NCI-H1417 treated with DMSO at 0.1 percent for 48 hours (cell line): ENCODE measurements at places on chromosomes 6 and 20.

DNA sequence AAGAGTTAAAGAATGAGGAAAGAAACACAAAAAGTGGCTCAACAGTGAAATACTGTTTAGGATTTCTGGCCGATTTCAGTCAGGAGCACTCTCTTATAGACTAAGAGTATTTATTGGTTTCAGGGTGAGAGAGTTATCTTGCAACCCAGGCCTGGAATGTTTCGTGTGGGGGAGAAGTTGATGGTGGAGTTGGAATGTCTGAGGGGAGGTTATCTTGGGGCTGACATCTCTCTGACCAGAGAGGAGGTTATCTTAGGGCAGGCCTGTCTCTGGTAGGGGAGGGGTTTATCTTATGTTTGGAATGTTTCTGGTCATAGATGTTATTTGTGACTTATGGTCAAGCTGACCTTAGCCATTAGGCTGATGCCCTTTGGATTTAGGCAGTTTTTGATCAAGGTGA, 80.3 kb downstream of the HTR1B start:
- no peak for DNase-seq

GRCh38 chr6:155313602-155314091, 637 bp downstream of the TFB1M start:
- DNase-seq: no peak

- DNase-seq: no peak
Measured at GRCh38 chr6:31582230-31582643, at the start of gene LTB. Gene LTB, minus strand, starts transcription at chr6:31582424. Its CDS starts 7 bp downstream, at chr6:31582417.

DNA sequence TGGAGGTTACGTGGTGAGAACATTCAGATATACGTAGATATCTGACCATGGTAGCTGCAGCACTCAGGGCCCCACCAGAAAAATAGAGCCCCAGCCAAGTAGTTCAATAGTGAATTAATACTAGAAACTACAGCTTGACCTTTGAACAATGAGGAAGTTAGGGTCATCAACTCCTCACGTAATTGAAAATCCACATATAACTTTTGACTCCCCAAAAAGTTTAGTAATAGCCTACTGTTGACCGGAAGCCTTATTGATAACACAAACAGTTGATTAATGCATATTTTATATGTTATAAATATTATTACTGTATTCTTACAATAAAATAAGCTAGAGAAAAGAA, 117.9 kb downstream of the SNX5 start:
- no peak for DNase-seq

DNA sequence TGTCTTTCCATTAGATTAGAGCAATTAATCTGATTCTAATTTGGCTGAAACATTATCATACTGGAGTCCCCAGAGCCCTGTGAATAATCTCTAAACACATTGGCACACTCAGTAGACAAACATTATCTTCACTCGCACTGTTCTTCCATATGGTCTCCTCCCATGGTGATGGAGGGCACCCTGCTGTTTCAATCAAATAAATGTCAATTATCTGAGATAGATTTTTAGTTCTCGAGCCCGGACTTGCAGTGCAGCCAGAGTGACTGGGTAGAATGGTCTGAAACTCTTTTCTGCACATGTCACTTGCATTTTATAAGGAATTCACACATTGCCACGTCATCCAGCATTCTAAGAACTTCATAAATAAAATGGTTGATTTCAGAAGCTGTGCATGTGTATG, 90.6 kb upstream of the MAP3K7 start:
- DNase-seq: no peak

- no peak for DNase-seq
Measured at GRCh38 chr20:42191140-42191860, 573.1 kb upstream of the CHD6 start.

- no peak for DNase-seq
Measured at GRCh38 chr20:62155428-62156253, 12.1 kb downstream of the SS18L1 start.

DNA sequence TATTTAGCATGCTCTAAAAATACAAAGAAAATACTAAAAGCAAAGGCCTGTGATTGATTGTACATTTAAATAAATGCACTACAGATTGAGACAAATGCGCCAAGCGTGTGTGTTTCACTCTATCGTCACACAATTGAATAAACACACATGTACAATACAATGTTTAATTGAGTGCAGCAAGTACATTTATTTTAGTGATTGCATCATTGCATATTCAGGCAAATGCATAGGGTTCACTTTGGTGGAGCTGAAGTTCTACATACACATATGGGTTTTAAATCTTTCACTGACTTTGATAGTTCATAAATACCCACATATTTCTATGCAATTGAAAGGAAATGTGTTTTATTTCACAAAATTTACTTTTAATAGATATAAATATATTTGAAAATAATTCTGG, 750.6 kb upstream of the MMS22L start:
- no peak for DNase-seq

DNA sequence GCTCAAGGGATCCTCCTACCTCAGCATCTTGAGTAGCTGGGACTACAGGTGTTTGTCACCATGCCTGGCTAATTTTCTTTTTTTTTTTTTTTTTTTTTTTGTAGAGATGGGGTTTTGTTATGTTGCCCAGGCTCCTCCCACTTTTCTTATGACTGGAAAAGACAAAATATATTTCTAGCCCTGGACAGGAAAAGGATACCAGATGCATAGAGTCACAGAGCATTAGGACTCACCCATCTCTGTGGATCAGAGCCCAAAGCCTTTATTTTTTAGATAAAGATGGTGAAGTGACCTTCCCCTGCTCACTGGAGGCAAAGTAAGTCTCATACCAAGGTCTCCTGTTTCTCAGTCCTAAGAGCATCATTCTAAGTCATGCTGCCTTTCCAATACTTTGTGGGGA, 3.4 kb downstream of the TRIM10 start:
- DNase-seq: no peak

GRCh38 chr20:55540013-55540412, 465.3 kb downstream of the CBLN4 start:
- no peak for DNase-seq

GRCh38 chr6:122609881-122610689, at the start of gene PKIB:
Gene PKIB, plus strand, starts transcription at chr6:122610405. Its CDS starts 107,390 bp downstream, at chr6:122717795.
- peak; percentile 64 for DNase-seq

DNA sequence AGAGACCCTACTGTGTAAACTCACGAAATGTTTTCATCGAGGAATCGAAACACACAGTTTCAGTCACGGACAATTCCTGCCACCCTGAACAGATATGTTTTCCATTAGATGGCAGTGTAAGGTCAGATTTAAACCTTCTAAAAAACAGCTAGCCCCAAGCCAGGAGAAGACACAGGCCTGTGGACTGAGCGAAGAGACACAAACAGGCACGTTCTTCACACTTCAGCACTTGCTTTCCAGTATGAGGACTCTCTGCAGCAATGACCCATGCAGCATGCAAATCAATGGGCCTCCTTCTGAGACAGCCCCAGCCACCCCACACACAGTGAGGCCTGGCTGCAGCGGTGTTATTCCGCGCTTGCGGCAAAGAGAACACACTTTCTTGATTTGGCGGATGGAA, 31.9 kb downstream of the HUS1B start:
- no peak for DNase-seq

DNA sequence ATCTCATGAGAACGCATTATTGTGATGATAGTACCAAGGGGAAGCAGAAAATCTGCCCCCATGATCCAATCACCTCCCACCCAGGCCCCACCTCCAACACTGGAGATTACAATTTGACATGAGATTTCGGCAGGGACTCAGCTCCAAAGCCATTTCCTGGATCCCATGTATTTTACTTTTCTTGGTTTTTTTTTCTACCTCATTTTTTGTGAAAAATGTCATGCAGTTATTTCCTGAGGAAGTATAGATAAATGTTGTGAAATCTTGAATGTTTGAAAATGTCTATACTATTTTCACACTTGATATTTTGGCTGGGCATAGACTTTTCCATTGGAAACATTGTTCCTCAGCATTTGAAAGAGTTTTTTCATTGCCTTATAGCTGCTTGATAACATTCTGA, 9.1 kb upstream of the BRPF3 start:
- DNase-seq: no peak

DNA sequence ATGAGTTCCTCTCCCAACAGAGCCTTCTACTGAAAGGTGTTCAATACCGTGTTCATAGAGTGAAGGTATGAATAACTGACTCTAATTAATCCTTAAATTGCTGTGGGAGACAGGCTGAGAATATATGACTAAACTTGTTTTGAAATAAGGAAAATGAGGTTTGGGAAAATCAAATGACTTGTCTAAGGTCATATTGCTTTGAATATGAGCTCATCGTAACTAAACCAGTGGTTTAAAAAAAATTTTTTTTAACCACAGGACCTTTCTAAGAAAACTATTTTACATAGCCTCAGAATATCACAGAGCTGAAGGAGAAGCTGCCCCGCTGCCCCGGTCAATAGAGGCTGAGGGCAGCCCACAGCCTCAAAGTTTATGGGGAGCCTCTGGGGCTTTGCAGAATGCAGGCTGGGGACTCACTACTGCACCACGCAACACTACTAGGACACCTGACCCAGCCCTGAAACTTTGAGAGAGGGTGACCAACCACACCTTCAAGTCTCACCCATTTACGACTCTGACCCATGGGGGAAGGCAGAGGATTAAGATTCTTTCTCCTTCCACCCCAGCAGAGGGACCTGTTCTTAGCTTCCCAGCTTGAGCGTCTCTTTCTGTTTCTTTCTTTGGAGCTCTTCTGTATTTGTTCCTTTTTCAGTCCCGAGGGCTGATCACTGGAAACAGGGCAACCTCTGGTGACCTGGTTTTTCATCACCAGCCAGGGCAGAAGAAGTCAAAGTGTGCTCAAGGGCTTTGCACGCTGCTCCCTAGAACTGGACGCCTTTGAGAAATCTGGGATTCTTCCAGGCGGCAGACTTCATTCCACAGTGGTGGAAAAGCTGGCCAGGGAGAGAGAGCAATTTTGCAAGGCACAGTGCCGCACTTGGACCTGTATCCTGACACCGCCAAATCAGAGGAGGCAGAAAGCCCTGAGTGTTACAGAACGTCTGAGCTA, 220.2 kb downstream of the ATXN1 start:
- no peak for DNase-seq

DNA sequence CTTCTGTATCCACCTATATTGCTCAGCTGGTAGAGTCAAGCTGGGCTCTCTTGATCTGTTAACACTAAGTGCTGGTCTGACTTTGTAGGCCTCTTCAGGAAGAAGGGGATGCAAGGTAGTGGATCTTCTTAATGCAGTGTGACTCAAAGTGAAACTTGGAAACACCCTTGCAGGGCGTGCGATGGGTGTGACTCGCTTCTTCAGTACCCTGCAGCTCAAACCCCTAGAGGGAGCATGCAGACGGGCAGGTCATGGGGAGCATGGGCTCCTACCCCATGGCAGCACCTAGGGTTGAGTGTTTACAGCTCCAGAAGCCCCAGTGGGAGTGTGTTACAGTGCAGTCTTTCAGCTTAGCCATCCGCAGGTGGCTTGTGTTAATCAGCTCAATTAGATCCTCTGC, 757 bp upstream of the SAMD3 start:
- DNase-seq: no peak

DNA sequence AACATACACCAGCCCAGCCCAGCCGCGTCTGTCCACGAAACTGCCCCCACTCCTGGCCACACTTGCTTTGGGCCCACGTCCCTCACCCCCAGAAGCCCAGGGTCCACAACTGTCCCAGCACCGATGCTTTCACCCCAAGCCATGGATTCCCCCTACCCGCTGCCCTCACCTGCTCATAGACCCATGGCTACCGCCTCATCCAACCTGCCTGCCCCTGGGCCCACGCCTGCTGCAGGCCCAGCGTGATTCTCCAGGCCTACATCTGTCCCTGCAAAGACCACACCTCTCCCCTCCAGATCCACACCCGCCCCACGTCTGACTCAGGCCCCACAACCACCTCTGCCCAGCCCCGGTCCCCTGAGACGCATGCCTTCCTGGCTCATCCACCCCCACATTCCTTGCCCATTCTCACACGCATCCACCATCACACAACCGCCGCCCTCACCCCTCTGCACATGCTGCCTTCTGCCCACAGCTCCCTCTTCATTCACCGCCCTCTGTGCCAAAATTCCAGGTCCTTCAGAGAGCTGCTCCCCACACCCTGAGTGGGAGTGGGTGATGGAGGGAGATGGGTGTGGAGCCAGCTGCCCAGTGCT, 86.7 kb downstream of the GRM4 start:
- no peak for DNase-seq

- DNase-seq: no peak
Measured at GRCh38 chr6:45175272-45175671, 152.9 kb upstream of the RUNX2 start.

- no peak for DNase-seq
Measured at GRCh38 chr6:145569140-145569539, 166.2 kb downstream of the EPM2A start.

DNA sequence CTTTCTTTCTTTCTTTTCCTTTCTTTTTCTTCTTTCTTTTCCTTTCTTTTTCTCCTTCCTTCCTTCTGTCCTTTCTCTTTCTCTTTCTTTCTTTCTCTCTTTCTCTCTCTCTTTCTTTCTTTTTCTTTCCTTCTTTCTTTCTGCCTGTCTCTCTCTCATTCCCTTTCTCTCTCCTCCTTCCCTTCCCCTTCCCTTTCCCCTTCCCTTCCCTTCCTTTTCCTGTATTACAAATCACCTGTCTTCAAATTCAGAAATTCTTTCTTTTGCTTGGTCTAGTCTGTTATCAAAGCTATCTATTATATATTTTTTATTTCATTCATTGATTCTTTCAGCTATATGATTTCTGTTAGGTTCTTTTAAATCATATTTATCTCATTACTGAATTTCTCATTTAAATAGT, 315.2 kb upstream of the NOX3 start:
- no peak for DNase-seq

- no peak for DNase-seq
Measured at GRCh38 chr6:64712606-64713005, 994.4 kb downstream of the EYS start.

DNA sequence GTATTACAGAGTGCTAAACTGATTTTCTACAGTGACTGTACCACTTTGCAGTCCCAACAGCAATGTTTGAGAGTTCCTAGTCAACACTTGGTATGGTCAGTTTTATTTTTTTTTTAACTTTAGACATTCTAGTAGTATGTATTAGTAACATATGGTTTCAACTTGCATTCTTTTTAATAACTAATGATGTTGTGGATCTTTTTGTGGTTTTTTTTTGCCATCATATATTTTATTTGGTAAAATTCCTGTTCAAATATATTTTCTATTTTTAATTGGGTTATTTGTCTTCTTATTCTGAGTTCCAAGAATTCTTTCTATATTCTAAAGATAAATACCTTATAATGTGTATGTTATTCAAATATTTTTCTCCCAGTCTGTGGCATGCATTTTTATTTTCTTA, 189.4 kb upstream of the ECI2 start:
- no peak for DNase-seq
